Activated CD8-positive, alpha-beta memory T cell treated with anti-CD3 and anti-CD28 coated beads, Interleukin-2, amount 10 ng/mL, durations not matched to agents 7 days and 5 days (primary cell): ENCODE measurements at places on chromosomes 7 and 10. TPM values are rescaled to one million over a fixed set of nuclear protein-coding genes. Genes with fewer than 3 reads are reported as not detected.
A peak's percentile ranks its signal among the peaks of the same experiment; 100 is the strongest.

GRCh38 chr10:12201543-12201942 lies 5.6 kb downstream of the CDC123 start:
- peak overlapping the region; percentile 10 for H3K4me3 ChIP-seq
- H3K4me1 ChIP-seq, result peaks cover 53% of the 10 kb centered on the region
- H3K36me3 ChIP-seq, result peaks cover 47% of the 10 kb centered on the region

DNA sequence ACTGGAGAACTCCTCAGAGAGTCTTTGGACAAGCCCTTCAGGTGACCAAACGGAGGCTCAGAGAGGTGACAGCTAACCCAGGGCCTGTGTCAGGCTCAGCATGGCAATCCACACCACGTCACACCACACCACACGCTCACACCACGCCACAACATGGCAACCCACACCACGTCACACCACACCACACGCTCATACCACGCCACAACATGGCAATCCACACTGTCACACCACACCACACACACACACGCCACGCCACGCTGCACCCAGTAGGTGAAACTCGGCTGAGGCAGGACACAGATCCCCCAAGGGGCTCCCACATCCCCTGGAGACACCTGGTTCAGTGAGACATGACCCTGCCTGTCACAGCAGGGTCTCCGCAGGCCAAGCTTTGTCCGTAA lies 107.3 kb downstream of the PDGFA start:
- H3K4me3 ChIP-seq, result no peak overlapping the region
- no peak overlapping the region for H3K27ac ChIP-seq
- no peaks in the 10 kb centered on the region for H3K27me3 ChIP-seq
- DNase-seq, result no peak

GRCh38 chr7:22350466-22351328 lies 6.3 kb downstream of the RAPGEF5 start:
- H3K36me3 ChIP-seq, result no peaks in the 10 kb centered on the region
- peaks cover 63% of the 10 kb centered on the region for H3K27me3 ChIP-seq
- H3K4me1 ChIP-seq, result peaks cover 2% of the 10 kb centered on the region
- no peak overlapping the region for H3K4me3 ChIP-seq
- DNase-seq, result no peak

Gene OR2A7
- 1.4 TPM for total RNA-seq

GRCh38 chr10:84727398-84727797 lies 399.0 kb downstream of the CCSER2 start:
- no peaks in the 10 kb centered on the region for H3K27me3 ChIP-seq
- no peak for DNase-seq
- H3K4me3 ChIP-seq, result no peak overlapping the region
- no peaks in the 10 kb centered on the region for H3K36me3 ChIP-seq
- H3K4me1 ChIP-seq, result no peaks in the 10 kb centered on the region

DNA sequence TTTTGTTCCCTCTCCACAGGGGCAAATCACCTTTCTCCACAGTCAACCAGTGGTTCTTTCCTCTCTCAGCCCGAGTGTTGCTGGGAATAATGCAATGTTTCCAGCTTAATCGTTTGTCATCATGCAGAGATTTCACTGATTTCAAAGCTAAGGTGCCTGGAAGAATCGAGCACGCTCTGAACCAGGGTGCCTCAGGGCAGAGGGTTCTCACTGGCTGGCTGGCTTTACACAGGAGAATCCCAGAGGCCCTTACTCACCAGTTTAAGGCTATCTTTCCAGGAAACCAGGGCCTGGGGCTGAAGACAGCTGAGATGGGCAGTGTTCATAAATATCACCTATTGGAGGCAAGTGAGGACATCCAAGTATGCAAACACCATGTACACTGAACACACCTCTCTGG lies 21.8 kb downstream of the PLXNA4 start:
- H3K27me3 ChIP-seq, result peaks cover 17% of the 10 kb centered on the region
- no peak overlapping the region for H3K27ac ChIP-seq
- no peak for DNase-seq

DNA sequence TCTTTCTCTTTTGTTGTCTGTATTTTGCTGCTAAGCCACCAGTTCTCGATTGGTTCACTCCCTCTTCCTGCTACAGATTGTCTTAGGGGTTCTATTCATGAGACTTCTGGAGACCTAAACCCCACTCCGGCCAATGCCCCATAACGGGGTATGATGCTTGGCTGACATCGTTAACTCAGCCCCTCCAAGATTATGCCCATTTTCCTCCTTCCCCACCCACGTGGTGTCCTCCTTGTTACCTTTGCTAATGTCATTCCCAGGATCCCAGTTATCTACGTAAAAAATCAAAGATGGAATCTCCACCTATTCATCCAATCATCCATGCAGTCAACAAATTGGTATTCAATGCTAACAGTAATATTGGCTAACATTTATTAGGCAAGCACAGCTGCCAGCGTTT lies 228.3 kb downstream of the CAMK1D start:
- H3K4me3 ChIP-seq, result no peak overlapping the region
- H3K27ac ChIP-seq, result no peak overlapping the region
- no peak for DNase-seq
- H3K36me3 ChIP-seq, result peaks cover 3% of the 10 kb centered on the region
- H3K27me3 ChIP-seq, result no peaks in the 10 kb centered on the region

GRCh38 chr10:173741-174140 lies 38.5 kb downstream of the ZMYND11 start:
- H3K4me3 ChIP-seq, result no peak overlapping the region
- DNase-seq, result no peak
- no peak overlapping the region for H3K27ac ChIP-seq
- H3K27me3 ChIP-seq, result no peaks in the 10 kb centered on the region
- H3K36me3 ChIP-seq, result peaks cover 8% of the 10 kb centered on the region
- H3K4me1 ChIP-seq, result peaks cover 5% of the 10 kb centered on the region

Gene HOXA11
- not detected for total RNA-seq
